ENCODE measurements at places on chromosomes 2 and 18.
A peak's percentile ranks its signal among the peaks of the same experiment; 100 is the strongest.

- no peak for DNase-seq
These were observed 67.1 kb upstream of the CTDP1 start for GRCh38 chr18:79612291-79613108.

DNA sequence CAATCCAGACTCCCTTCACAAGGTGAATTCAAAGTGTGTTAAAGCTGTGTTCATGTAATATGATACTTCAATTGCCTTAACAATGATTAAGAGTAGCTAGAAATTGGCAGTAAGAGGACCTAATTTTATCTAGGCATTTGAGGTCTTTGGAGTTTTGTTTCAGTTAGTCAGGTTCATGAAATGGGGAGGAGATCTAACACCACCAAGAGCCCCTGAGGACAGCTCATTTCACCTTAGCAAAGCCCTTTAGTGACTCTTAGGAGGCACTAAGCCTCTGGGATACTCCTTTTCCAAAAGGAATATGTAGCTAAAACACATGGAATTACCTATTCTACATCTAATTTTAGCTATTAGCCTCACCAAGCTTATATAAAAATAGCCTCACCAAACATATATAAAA, 716.5 kb upstream of the RAB6C start:
- no peak for DNase-seq

DNA sequence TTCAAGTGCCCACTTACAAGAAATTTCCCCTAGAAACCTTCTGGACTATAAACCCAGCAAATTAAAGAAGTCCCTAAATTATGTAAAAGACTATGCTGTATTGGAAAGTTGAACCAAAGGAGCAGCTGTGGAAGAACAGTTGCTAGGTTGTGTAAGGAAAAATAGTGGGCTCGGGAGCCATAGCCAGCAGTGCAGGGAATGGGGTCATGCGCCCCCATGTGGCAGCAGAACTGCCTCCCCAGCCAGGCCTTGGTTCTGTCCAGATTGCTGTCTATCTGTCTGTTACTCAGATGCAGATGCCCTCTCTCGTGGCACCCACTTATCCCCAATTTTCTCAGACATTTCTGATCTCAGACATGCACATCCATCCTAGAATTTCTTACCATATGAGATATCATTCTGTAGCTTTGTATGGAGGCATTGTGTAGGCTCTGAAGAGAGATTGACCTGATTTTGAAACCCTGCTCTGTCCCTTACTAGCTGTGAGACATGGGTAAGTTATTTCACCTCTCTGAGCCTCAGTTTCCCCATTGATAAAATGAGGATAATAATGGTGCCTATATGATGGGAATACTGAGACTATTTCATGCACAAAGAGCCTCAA, 258.3 kb downstream of the SS18 start:
- DNase-seq: peak; percentile 21

- no peak for DNase-seq
These were observed 239.6 kb downstream of the MREG start for GRCh38 chr2:215773728-215774127.

DNA sequence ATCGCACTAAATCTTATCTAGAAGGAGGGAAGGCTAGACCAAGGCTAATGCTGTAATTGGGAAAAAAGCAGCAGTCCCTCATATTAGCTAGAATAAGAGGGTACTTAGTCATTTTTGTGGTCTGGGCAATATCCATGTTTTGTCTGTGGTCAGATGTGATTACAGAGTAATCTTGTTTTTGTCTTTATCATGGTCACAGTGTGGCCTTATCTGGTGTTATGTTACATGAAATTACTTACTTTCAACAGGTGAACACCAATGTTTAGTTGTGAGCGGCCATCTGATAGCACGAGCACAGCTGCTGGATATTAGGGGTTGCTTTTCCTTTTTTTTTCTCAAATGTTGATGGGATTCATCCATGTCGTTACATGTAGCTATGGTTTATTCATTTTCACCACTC, 23.7 kb upstream of the PLEKHM3 start:
- DNase-seq: no peak

DNA sequence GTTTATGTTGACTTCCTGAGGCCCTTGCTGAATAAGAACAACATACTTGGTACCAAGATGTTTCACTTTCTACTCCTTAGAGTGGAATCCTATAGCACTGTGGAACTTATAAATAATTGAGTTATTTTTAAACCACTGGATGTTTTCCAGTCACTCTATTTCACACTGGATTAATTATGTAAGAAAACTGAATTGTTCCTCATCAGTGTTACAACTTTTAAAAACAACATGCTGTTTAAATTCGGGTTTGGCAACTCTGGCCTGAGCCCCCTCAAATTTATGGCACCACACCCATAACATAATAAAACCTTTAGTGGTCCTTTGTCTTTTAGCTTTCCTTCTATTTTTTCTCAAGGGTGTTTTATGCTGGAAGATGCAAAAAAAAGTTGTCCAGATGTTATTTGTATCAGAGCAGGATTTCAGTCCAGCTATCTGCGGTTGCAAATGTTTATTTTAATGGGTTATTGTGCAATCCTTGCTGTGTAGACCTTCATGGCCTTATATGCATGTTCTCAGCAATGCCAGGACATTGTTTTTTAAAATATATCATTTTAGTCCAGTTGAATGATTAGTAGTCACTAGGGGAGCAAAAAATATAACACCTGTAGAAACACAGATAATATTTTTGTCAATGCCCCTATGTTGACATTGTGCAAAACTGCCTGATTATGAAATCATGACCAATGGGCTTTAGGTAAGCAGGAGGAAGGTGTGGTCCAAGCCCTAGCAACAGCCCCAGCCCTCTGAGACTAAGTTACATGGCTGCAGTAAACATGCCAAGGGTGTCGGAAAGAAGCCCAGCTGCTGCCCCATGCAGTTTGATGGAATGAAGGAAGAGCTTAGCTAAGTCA, 638.0 kb upstream of the ZEB2 start:
- DNase-seq: peak; percentile 97

DNA sequence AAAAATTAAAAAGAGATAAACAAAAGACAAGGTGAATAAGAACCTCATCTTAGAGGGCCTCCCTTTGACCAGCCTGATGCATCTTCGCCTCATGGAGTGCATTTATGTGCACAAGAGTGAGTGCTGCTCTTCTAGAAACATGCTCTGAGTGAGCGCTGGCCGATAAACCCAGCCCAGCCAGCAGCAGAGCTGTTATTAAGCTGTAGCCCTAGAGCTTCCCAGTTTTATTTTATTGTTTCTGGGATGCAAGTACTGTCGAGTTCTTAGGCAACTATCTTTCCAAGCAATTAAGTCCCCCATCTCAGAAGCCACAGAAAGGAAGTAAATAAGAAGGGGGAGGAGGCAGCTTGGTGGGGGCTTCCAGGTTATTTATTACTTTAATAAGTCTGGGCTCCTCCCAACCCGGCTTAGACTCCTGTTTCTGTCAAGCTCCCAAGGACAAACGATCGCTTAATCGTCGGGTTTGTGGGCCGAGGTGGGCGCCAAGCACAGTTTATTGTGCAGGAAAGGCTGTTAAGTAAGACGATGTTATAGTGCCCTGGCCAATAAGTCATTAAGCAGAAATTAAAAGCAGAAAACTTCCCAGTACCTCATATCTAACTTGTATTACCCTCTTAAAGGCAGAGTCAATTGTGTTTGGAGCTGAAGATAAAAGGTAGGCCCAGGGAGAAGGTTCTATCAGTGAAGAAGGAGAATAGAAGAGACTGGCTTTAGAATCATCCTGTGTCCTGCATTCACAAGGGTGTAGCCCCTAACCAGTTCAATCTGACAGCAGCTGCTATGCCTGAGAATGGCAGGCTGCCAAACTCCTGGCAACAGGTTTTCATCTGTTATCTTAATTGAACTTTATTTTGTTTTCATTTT, 176.3 kb downstream of the PIK3C3 start:
- no peak for DNase-seq

- DNase-seq: no peak
These were observed 107.5 kb downstream of the MSTN start for GRCh38 chr2:189954989-189955388.

DNA sequence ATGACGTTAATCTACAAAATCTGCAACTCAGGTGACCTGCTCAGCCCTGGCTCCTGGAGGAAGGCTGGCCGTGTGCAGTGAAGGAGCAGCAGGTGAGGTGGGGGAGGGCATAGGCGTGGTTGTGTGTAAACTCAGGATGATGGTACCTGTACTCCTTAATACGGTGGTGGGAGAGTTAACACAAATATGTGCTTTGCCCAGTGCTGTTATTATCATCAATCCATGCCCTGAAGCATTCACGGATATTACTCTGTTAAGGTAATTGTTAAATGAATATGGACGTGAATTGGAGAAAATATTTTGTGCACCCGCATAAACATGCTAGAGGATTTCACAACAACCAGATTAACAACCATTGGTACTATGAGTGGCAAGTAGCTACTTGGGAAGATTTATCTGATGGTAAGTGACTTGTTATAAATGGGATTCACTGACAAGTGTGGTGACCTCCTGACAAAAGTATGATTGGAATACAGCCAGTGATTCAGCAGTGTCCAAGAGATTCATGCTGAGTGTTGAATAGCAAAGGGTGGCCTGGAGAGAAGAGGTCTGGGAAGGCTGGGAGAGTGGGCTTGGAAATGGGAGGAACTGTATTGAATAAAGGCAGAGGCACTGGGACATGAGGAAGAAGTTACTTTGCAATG, 194.1 kb downstream of the TPGS2 start:
- no peak for DNase-seq

GRCh38 chr2:12636837-12637581, 79.7 kb upstream of the TRIB2 start:
- peak; percentile 75 for DNase-seq

DNA sequence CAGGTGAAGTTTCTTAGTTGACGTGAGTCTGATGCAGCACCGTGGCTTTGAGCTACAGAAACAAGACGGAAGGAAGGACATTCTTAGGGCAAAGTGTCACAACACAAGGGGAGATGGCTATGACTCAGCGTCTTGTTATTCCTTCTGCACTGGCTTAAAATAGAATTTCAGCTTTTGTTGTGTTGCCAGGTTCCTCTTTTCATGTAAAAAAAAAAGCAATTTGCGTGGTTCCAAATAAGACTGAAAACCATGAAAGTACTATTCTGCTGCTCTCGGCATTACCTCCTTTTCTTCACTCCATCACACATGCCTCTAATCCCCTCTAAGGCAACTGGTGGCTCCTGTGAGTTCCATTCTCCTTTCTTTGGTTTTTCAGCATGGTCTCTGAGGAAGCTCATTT, 150.1 kb downstream of the ANTXR1 start:
- DNase-seq: no peak

- DNase-seq: no peak
These were observed 27.0 kb upstream of the HK2 start for GRCh38 chr2:74806920-74807319.

GRCh38 chr2:172535119-172535518, 20.8 kb upstream of the PDK1 start:
- no peak for DNase-seq

DNA sequence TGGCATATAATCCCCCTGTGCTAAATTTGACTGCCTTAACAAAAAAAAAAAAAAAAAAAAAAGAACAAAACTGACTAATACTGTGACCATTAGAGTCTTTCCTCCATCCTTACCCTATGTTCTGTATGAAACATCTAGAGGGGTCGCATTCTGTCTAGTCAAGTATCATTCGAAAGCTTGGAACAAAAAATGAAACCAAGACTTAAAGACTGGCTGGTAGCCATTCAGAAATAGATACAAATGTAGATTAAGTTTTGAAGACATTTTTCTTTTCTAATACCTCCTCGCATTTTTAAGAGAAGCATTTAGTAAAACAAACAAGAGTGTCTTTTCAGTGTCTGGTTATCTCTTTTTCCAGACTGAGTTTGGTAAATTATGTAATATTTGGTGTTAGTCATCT, 66.7 kb downstream of the SPATS2L start:
- DNase-seq: no peak

- DNase-seq: no peak
These were observed 288.6 kb downstream of the PTPRM start for GRCh38 chr18:7855671-7856070.

DNA sequence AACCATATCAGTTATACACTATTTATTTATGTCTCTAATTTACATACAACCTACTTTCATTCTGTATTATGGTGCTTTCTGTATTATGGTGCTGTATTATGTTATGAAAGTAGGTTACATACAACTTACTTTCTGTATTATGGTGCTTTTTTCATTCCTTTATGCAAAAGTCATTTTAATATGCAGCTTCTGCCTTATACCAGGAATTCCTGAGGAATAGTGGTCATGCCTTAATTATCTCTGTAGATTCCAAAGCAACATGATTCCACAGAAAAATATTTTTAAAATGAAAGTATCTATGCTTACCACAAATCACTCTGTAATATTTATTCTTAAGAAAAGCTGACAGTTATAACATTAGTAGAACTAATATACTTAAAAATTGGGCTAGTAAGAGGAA, 922.0 kb upstream of the NRXN1 start:
- no peak for DNase-seq

DNA sequence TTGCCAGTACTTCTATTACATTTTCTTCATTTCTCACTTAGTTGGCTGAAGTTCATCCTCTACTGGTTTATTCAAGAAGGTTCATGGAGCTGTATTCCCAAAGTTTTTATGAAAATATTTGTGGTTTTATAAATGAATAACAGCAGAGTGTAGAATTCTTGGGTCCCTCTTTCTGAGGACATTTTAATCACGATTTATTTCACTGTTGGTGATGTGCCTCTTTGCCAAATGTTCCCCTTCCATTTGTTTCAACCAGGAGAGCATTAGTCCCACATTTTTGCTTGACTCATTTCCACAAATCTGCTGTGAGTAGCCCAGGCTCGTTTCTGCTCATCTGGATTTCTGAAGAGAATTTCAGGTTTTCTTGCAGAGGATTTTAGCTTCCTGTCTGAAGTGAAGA, 20.8 kb downstream of the COPS7B start:
- DNase-seq: peak; percentile 18

- no peak for DNase-seq
These were observed 125.0 kb upstream of the ARHGAP28 start for GRCh38 chr18:6604573-6604941.

DNA sequence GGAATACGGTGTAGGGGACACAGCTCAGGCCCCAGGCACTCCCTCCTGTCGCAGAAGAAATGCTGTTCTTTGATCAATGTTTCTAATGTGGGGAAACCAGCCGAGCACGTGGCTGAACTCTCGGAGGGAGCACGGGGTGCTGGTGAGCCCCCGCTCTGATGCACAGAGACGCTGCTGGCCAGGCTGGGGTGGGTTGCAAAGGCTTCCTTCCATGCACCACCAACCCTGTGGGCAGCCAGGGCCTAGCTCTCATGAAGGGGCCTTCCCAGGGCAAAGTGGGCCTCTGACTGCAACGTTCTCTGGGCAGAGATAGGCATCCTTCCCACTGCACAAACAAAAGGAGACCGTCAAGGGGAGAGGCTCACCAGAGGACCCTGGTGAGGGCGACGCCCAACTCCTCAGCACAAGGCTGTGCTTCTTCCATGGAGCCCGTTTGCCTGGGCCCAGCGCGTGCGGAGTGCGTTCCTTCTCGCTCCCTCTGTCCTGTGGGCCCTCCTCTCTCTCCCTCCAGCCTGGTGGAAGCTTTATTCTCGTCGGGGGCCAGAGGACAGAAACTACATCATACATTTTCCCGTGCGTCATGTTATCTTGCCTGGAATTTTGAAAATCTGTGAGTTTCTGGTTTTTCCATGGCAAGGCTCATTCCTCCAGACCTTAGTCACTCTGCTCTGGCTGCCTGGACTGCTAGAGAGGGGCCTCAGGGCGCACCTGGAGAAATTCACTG, 61.1 kb upstream of the SP3 start:
- no peak for DNase-seq

GRCh38 chr2:158381205-158381604, 75.3 kb downstream of the CCDC148 start:
- DNase-seq: peak; percentile 71

Data from skin of body (tissue), 3 donors.